ENCODE measurements at places on chromosomes 1 and 21. TPM values are rescaled to one million over a fixed set of nuclear protein-coding genes. Genes with fewer than 3 reads are reported as not detected.

DNA sequence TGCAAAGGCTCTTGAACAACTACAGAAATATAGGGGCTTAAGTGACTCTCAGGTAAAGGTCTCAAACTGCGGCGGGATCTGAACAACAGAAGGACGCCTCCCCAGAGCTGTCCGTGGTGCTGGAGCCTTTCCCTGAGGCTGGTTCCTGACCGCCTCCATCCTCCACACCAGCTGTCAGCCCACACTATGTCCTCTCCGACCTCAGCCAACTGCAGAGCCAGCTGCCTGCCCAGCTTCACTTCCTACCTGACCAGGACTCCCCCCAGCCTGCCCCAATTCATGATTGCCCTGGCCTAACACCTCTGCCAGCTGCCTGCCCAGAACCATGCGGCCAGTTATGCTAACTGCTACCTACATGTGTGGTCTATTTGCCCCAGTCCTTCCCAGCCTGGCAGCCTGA lies 63.6 kb upstream of the ZC3H12A start:
- peak; percentile 30 for DNase-seq

DNA sequence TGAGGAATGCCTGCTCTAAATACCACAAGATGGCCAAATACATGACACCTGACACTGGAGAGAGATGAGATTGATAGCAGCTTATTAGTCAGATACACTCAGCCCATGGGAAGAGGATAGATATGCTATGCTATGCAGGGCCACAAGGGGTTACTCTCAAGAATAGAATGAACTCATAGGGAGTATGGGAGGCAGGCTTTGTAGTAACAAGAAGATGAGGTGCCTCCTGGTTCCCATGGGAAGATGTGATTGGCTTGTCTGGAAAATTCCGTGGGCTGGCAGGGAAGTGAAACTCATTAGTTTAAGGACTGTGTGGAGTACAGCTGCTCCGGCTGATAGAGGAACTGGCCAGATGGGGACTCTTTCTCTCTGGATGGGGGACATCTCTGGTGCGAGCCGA lies 16.5 kb downstream of the CCDC30 start:
- DNase-seq: no peak

Gene OR11L1
- not detected for polyA plus RNA-seq

- no peak for DNase-seq
These were observed 25.6 kb downstream of the MCOLN3 start for GRCh38 chr1:85022700-85023099.

GRCh38 chr1:37630426-37631028 lies 4.2 kb downstream of the RSPO1 start:
- DNase-seq: no peak

DNA sequence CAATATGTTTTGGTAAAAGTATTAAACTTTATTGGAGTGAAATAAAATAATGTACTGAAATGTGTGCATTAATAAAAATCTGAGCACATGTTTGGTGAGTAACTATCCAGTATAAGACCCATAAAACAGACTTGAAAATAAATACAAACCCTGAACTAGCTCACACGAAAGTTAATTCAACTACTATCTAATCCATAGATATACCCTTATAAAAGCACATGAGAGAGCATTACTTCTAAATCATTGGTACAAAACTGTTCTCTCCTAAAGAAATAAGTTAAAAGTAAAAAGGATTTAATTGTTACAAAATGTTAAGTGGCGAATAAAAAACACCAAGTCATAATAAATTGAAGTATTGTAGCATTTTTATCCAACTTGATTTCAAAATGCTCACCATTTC lies 295.6 kb downstream of the PTPRC start:
- DNase-seq: no peak
